ENCODE measurements at places on chromosomes 5 and 9.
A peak's percentile ranks its signal among the peaks of the same experiment; 100 is the strongest.

GRCh38 chr5:56039985-56040384, 45.2 kb upstream of the IL6ST start:
- DNase-seq, result no peak

- DNase-seq, result no peak
Measured at GRCh38 chr5:35847491-35847890, 9.2 kb upstream of the IL7R start.

- no peak for DNase-seq
Measured at GRCh38 chr9:128078504-128079434, 10.7 kb downstream of the SLC25A25 start.

- DNase-seq, result no peak
Measured at GRCh38 chr5:1479581-1480188, 34.4 kb upstream of the SLC6A3 start.

DNA sequence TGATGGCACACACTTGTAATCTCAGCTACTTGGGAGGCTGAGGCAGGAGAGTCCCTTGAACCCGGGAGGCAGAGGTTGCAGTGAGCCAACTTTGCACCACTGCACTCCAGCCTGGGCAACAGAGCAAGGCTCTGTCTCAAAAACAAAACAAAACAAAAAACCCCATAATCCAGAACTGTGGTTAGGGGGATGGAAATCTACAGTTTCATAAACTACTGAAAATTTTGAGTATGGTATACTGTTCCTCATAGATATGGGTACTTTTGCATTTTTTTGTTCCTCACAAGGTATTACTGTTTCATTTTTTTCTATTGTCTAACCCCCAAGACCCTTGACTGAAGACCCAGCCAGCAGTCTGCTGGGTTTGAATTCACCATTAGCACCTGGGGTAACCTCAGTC, 52.2 kb upstream of the MAP3K1 start:
- no peak for DNase-seq

- DNase-seq, result no peak
Measured at GRCh38 chr5:155025895-155026294, 12.3 kb downstream of the KIF4B start.

DNA sequence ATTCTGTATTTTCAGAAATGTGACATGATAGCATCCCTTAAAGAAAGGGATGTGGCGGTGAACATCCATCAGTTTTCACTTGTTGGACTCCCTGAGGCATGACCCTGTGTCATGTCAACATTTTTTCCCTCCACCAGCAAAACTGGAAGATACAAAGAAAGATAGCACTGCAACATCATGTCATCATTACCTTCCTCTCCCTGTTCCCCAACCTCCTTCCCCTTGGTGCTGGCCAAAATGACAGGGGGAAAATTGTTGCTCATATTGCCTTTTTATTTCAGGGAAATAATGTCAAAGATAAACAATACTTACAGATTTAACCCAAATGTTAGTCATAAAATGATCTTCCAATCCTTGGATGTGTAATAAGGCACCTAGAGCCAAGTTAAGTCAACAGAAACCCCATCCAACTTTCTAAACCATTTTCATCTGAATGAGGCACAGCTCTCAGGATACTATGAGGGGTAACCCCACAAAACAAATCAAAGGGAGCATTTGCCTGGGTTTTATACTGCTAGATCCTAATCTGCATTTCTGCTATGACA, 644.3 kb downstream of the ACTL7B start:
- DNase-seq, result no peak

GRCh38 chr5:177132136-177133095, 1.2 kb upstream of the NSD1 start:
- DNase-seq, result peak; percentile 33

- DNase-seq, result no peak
Measured at GRCh38 chr9:35990155-35990554, 32.2 kb upstream of the OR2S2 start.

GRCh38 chr9:108994695-108995094, 18.6 kb downstream of the CTNNAL1 start:
- DNase-seq, result no peak

- no peak for DNase-seq
Measured at GRCh38 chr9:129958796-129959195, 84.2 kb downstream of the FNBP1 start.

DNA sequence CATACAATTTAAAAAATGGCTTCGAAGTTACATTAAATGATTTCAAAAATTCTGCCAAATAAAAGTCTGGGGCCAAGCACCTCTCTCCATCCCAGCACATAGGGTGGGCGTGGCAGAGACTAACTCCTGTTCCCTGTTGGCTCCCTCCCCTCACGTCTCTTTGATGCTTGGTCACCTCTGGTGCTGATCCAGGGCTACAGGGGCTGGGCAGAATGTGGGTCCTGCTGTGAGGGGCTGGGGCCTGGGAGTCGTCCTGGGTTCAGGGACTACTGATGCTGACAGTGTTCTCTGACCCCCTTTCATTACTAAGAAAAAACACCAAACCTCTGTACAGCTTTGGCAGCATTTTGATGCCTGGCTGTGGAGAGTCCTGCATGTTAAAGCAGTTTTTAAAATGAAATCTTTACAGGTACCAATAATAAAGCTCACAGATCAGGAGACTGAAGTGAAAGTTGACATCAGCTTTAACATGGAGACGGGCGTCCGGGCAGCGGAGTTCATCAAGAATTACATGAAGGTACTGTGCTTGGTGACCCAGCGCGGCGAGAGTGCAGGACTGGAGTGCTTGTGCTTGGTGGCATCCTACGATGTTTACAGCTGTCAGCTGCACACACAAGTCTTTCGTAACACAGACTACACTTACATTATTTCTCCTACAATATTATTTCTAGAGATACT, 29.0 kb downstream of the TENT4A start:
- no peak for DNase-seq

DNA sequence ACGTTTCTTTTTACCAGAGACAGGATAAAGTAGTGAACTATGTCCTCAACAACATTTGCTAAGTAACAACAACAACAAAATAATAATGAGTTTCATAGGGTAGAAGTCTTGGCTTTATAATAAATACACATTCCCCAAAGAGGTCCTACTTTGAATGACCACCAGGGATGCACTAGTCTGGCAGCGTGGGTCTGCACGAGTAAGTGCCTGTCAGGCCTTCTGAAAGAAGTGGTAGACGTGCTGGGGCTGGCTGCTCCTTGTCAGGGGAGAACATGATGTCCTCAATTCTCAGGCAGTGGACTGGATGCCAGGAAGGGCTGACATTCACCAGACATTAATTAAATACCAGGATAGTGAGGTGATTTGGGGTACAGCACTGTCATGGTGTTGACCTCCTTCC, 331.1 kb downstream of the TMEM38B start:
- DNase-seq, result no peak

GRCh38 chr9:76580188-76580587, 121.2 kb downstream of the GCNT1 start:
- DNase-seq, result no peak

GRCh38 chr9:123262338-123262737, 6.0 kb downstream of the STRBP start:
- DNase-seq, result no peak

DNA sequence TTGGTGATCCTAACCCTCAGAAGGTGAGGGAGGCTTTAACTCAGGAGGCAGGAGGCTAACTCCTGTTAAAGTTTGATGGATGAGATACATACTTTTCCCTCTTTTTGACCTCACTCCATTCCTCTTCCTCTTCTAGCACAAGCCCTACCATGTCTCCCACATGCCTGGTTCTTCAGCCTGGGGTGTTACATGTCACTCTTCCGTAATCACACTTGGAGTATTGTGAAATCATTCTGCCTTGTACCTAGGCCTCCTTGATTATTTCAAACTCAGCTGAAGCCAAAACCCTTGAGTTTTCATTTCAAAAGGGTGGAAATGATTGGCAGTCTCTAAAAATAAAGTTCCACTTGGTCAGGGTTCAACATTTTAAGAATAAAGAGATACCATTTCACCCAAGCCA, 1.8 kb downstream of the PLAC8L1 start:
- DNase-seq, result no peak

DNA sequence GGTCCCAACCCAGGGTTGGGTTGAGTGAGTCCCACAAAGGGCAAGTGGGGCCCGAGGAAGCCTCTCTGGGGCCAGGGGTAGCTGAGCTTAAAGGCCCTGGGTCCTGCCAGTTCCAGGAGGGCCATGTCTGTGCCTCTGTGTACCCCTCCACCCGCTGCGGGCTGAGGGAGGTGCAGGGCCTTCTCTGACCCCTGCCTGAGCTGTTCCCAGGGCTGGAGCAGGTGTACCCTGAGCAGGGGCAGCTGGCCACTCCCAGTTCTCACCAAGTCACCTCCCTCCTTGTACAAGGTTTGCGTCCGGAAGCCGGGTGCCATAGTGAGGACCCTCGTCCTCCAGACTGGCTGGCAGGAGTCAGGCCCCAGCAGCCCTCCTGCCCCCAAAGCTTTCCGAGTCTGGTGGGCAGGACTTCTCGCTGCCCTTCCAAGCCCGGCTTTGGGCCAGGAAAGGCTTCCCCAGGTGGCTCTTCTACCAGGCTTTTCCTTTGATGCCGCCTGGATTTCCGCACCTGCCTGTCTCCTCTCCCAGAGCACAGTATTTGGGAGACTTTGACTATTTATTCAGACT, 9.2 kb upstream of the ENDOG start:
- no peak for DNase-seq

- DNase-seq, result no peak
Measured at GRCh38 chr9:107024193-107024592, 161.2 kb downstream of the ZNF462 start.

DNA sequence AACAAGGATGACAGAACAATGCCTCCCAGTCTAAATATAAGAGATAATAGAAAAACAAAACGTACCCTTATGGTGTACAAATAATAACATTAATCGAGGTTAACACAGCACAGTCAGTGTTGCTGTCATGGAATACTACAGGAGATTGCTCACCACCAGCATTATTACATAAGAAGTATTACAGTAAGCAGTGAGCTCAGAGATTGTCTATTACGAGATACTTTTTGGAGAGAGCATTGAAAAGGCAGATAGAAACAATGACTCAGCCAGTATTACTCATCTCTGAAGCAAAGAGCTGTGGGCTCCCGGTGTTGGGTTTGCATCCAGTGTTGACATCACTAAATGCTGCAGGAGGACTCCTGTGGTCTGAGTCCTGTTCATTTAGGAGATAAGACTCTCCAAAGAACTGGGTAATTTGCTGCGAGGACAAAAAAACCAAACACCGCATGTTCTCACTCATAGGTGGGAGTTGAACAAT, 191.9 kb upstream of the SEMA6A start:
- DNase-seq, result no peak

GRCh38 chr5:40220260-40220659, 459.5 kb upstream of the PTGER4 start:
- DNase-seq, result no peak

GRCh38 chr9:76573905-76574760, 115.2 kb downstream of the GCNT1 start:
- DNase-seq, result no peak

DNA sequence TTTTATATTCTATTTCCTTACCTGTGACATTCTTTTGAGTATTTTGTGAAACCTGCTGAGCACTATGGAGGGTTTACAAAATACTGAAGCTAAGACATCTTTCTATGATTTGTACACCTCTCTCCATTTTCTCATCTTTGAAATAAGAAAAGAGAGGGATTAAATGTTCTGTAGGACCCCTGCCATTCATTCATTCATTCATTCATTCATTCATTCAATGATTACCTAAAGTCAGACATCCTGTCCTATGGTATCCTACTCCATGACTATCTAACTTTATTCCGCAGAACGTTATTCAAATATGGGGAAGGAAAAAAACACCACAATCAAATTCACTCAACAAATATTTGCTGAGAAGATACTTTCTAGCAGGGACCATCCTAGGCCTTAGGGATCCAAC, 51.4 kb downstream of the AP3B1 start:
- DNase-seq, result no peak

- DNase-seq, result no peak
Measured at GRCh38 chr5:110376281-110376951, 350.1 kb downstream of the TMEM232 start.

All from stimulated activated CD8-positive, alpha-beta memory T cell treated with anti-CD3 and anti-CD28 coated beads, Interleukin-12 subunit alpha, Interleukin-12 subunit beta, amount 100 ng/mL, for 4 hours (primary cell).